ENCODE measurements at places on chromosomes 5 and 9.

- DNase-seq = no peak
Measured at GRCh38 chr9:136242918-136243525, 2.6 kb downstream of the QSOX2 start.

DNA sequence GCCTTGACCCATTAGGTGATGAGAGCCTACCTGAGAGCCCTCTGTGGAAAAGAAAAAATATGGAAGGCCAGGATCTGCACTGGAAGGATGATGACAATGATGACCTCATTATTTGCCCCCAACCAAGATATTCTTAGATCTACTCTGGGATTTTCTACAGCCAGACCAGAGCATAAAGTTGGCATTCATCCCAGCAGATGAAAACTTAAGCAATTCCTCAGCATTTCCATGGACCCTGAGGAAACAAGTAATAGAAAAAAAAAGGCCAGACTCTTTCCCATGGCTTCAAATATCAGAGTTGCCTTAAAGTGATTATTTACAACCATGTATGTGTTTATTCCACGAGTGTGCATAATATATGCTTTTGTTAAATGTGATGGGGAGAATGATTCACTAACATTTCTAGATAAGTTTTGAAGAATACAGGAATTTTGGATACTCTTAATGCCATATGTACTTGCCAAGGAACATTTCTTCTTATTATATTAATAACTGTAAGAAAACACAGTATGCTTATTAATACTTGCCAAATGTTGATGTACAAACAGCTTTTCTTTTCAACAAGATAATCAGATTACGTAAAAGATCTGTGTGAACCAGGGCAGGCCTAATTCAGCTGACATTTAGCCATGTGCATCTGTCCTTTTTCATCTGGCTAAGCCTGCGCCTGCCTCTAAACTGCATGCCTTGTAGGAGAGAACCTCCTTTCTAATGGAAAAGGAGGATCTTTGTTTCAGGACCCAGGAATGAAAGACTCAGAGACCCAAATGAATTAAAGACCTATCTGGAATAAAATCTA, 94.8 kb downstream of the ARRDC3 start:
- DNase-seq = no peak

GRCh38 chr5:15592728-15593127, 92.7 kb downstream of the FBXL7 start:
- DNase-seq = no peak

DNA sequence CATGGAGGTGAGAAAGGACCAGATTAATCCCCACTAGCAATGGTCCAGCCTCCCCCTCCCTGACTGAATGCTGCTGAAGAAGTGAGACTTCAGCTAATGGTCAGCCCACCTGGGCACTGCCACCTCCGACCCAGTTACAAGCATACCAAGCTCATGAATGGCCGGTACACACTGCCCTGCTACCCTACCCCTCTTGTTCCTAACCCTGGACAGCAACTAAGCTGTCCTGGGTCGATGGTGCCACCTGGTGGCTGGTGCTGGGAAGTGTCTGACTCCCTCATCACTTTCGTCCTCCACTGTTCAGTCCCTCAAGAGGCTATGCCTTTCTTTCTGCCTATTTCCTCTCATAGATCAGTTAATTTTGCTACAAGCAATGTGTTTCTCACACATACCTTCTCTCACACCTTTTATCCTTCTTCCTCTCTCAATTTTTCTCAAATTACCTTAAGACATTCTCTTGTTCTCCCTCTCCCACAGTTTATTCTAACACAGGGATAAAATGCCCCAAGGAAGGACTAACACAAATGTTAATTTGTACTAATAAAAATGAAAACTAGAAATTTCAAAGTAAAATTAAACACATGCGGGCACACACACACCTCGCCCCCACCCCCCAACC, 42.4 kb downstream of the PAX5 start:
- peak; percentile 58 for DNase-seq

GRCh38 chr5:181261320-181262049, 542 bp upstream of the TRIM52 start:
- DNase-seq = peak; percentile 75

GRCh38 chr9:93468763-93469456, 15.5 kb upstream of the FAM120AOS start:
- DNase-seq = no peak

- DNase-seq = no peak
Measured at GRCh38 chr9:124332361-124333202, 74.8 kb downstream of the NEK6 start.

GRCh38 chr9:68710111-68710471, 5.1 kb downstream of the PIP5K1B start:
- no peak for DNase-seq

DNA sequence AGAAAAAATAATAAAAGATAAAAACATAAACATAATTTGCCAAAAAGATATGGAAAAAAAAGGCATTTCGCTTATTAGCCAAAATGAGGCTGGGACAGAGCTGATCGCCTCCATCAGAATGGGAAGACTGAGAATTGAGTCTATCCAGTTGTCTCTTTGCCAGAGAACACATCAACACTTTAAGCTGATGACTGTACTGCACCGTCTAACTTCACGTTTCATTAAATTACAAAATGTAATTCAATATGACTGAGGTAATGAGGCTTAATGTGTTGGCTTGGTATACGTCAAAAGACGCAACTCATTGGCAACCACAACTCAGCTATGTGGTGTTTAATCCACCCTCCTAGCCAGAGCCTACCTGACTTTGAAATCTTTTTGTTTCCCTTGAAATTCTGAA, 462.7 kb upstream of the CD180 start:
- DNase-seq = no peak

DNA sequence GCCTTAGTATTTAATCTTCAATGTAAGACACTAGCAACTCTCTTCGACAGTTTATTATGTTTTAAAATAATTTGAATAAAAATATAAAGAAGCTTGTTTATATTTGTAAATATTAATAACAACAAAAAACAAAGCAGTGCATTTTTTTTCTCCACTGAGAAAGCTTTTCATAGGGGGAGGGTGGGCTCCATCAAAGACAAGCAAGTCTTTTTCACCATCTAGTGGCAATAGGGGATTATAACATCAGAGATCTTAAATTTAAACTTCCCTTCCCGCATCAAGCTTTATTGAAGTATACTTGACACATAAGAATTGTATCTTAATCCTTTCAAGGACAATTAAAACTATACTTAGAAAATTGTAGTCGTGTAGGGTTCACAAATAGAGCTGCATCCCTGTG, 9.3 kb upstream of the OR13F1 start:
- DNase-seq = no peak

GRCh38 chr9:94586316-94586715, 7.3 kb downstream of the FBP2 start:
- peak; percentile 1 for DNase-seq

GRCh38 chr5:55171471-55171870, 1.5 kb downstream of the CDC20B start:
- DNase-seq = no peak

DNA sequence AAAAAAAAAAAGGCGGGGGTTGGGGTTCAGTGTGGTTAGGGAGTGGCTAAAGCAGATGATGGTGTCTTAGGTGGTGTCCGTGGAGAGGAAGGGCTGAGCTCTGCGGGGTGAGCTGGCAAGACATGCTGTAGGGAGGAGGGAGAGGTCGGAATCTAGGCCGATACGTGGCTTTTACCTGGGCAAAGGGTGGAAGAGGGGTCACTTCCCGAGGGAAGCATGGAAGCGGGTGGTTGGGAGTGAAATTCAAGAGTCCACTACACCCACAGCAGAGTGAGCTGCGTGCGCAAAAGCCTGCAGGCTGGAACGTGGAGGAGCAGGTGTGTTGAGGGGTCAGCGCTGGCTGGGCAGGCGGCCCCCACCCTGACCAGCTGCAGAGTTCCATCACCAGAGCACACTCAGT, 17.8 kb downstream of the TBC1D9B start:
- no peak for DNase-seq

- DNase-seq = peak; percentile 54
Measured at GRCh38 chr9:97468658-97469448, 32.6 kb upstream of the TMOD1 start.

DNA sequence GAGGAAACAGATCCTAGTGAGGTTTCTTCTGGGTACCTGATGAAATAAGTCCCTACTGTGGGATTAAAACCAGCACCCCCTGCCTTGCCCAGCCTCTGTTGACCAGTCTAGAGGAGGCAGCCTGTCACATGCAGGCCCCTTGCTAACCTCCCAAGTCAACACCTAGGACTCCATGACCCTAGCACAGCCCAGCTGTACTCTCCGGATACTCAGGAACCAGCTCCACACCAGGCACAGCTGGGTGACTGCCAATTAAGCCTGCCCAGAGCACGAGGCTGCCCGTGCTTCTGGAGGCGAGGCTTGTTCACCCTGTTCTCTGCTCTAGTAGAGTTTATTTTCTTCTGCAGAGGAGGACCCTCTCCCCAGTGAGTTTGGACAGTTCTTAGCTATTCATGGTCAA, 92.5 kb downstream of the SNX24 start:
- no peak for DNase-seq

- no peak for DNase-seq
Measured at GRCh38 chr9:111356481-111357244, 26.6 kb upstream of the OR2K2 start.

DNA sequence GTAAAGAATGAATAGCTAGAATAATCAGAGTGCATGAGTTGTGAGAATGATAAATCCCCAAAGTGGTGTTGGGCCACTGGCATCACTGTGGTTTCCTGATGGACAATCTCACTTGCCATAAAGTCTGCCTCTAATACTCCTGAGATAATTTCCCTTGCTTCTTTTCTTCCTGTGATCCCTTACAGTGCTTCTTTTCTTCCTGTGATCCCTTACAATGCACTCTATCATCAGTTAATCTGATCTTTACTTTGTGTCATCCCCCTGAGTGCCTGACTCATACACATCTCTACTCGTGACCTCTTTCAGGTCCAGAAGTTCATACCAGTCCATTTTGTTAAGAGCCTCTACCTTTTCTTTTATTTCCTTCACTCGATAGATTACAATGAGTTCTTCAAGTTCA, 418.3 kb downstream of the HCN1 start:
- DNase-seq = no peak

DNA sequence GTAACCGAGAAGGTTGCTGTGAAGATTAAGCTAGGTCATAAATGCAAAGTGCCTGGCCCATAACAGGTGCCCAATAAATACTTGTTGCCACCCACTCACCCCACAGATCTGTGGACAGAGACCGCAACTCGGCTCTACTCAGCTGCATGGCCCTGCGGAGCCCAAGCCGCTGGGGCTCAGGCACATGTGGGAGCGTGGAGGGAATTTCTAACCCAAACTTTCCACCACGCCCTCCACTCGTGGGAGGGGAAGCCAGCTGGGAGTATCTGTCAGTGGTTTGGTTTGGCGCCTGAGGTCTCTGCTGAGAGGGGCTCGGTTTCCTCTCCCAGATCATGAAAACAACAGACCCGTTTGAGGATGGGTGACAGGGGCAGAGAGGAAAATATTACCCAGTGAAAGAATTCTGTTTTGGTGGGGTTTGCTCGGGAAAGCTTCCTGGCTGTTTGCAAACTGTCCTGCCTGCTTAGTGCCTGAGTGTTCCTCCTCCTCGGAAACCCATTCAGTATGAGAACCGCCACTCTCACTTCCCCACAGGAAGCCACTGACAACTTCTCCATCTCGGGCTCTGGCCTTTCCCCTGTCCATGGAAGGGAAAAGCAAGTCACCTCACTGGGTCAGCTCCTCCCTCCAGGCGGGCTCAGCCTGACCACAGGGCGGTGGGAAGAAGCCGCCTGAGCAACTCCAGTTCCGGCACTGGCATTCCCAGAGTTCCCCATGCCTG, 60.1 kb downstream of the RGS3 start:
- peak; percentile 56 for DNase-seq

DNA sequence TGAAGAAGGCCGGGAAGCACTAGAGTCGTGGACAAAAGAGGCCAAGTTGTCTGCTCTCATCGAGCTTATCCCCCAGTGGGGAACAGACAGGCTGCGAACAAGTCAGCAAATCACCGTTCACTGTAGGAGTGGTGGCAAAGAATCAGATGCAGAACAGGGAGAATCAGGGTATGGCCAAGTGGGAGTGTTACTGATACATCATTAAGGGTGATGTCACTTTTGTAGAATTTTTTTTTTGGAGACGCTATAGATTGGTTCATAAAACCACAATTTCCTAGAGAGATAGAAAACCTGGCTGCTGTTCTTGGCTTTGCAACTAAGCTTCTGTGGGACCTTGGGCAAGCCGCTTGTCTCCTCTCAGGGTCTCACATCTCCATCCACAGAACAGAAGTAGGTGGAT, 21.3 kb downstream of the SPRY4 start:
- DNase-seq = no peak

GRCh38 chr5:133709209-133709725, 96.9 kb upstream of the FSTL4 start:
- no peak for DNase-seq

GRCh38 chr9:551986-552929, 289.2 kb upstream of the DMRT1 start:
- no peak for DNase-seq

GRCh38 chr9:89810431-89810830, 205.6 kb downstream of the GADD45G start:
- no peak for DNase-seq

DNA sequence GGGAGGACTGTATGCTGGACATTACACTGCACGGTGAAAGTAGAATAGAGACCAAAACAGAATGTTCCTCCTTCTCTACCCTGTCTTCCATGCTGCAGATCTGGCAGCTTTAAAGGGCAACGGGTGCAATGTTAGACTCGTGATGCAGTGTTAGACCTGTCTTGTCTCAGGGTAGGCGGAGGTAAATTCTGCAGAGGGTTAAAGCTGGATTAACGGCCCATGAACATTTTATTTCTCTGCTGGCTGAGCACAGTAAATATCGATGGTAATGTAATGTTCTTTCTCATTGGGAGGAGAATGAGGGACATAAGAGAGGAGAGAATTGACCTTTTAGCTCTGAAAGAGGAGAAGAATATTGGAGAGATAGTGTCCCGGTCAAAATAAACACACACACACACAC, 178.9 kb downstream of the NMUR2 start:
- no peak for DNase-seq

DNA sequence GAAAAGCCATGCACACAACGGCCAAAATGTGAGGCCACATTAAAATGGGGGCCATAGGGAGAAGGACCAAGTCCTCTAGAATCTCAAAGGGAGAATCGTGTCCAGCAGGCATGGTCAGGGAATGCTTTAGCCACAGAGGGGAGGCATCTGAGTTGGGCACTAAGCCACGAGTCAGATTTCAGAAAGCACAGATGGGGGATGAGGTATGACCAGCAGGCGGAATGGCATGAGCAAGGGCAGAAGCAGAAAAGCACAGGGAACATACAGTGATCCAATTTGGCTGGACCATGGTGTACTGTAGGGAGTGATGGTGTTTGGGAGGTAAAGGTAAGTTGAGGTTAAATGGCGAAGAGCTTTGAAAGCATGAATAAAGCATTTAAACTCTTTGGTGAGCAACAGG, 214.6 kb downstream of the TLE1 start:
- no peak for DNase-seq

DNA sequence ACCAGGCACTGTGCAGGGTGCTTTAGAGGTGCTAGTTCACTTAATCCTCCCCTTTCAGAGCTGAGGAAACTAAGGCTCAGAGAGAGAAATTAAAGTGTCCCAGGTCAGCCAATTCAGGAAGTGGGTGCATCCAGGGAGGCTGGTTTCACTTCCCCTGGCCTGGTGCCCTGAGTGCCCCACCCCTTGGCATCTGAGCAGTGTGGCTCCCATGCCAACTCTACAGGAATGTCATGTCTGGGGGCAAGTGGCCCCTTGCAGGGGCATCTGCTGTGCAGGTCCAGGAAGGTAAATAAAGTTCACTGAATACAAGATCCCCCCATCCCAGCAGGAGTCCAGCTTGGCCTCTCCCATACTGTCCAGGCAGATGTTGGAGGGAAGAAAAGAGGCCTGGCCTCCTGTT, 4.4 kb upstream of the N4BP3 start:
- DNase-seq = no peak

GRCh38 chr9:130319300-130319699, 53.7 kb downstream of the HMCN2 start:
- DNase-seq = no peak
